ENCODE measurements at places on chromosomes 16 and 17.

GRCh38 chr16:2191446-2191706 is 5.0 kb downstream of the CASKIN1 start:
- no peak for DNase-seq

GRCh38 chr16:48538746-48539484 is 71.1 kb downstream of the N4BP1 start:
- DNase-seq = no peak

DNA sequence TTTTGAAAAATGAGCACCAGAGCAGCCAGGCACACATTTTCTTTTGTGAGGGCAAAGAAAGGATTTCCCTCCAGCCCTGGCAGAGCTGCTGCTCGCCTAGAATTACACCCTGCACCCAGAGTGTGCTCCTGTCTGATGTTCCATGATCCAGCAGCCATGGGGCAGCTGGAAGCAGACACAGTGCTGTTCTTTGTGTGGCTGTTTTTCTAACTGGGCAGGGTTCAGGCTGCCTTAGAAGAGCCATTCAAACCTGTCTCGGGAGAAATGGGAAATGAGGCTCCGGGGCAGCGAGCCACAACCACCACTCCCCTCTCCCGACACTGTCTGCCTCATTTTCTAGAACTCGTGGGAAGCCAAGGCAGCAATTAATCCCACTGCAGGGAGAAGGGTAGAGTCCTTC is 28.9 kb downstream of the LITAF start:
- no peak for DNase-seq

DNA sequence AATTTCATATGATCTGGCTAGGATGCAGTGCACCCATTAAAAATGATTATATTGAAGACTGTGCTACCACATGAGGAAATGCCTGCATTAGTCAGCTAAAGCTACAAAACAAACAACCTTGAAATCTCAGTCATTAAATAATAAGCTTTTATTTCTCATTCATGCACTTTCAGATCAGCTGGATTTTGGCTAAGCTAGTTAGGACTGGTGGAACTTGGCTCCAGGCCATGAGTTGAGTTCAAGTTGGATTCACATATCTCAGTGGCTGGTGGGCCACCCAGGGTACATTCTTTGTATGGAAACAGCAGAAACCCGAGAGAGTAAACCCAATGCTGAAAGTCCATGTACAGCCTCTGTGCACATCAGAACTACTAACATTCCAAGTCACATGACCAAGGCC is 6.4 kb upstream of the SLFN12L start:
- no peak for DNase-seq

All from activated CD4-positive, CD25-positive, alpha-beta regulatory T cell (primary cell).